A549 treated with Hydrocortisone at 1 μM for 4 hours (cell line): ENCODE measurements at places on chromosomes 11 and 22. TPM values are rescaled to one million over a fixed set of nuclear protein-coding genes. Genes with fewer than 3 reads are reported as not detected.

The TNNT3 gene
- 0.15 to 0.20 TPM (median 0.18 TPM) in 3 of 5 replicates, not detected in the others for total RNA-seq

The DBX1 gene
- total RNA-seq, result not detected in 5 replicates

The HPX gene
- total RNA-seq, result 0.48 to 0.66 TPM (median 0.51 TPM) in 5 replicates

The CRYAB gene
- total RNA-seq, result 12.5 to 26.6 TPM (median 14.3 TPM) in 5 replicates
